Stimulated activated CD4-positive, alpha-beta T cell treated with anti-CD3 and anti-CD28 coated beads, Interleukin-1b, Interleukin-23, amount 100 ng/mL, for 1 hour (primary cell): ENCODE measurements at places on chromosomes 6 and 20.

- DNase-seq, result no peak
These were observed 70.3 kb downstream of the HIVEP2 start for GRCh38 chr6:142874676-142875075.

DNA sequence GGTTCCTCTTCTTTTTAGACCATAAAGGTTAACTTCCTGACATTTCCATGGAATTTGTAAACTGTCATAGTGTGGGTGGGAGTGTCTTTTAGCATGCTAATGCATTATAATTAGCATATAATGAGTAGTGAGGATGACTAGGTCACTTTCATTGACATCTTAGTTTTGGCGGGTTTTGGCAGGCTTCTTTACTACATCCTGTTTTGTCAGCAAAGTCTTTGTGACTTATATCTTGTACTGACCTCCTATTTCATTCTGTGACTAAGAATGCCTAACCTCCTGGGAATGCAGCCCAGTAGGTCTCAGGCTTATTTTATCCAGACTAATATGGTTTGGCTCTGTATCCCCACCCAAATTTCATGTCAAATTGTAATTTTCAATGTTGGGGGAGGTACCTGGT lies 149.6 kb upstream of the SYNCRIP start:
- DNase-seq, result no peak

- no peak for DNase-seq
These were observed 113.9 kb downstream of the MBOAT1 start for GRCh38 chr6:20098267-20098876.

DNA sequence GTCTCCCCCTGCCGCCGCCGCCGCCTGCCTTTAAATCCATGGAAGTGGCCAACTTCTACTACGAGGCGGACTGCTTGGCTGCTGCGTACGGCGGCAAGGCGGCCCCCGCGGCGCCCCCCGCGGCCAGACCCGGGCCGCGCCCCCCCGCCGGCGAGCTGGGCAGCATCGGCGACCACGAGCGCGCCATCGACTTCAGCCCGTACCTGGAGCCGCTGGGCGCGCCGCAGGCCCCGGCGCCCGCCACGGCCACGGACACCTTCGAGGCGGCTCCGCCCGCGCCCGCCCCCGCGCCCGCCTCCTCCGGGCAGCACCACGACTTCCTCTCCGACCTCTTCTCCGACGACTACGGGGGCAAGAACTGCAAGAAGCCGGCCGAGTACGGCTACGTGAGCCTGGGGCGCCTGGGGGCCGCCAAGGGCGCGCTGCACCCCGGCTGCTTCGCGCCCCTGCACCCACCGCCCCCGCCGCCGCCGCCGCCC lies 474 bp downstream of the CEBPB start:
- no peak for DNase-seq

DNA sequence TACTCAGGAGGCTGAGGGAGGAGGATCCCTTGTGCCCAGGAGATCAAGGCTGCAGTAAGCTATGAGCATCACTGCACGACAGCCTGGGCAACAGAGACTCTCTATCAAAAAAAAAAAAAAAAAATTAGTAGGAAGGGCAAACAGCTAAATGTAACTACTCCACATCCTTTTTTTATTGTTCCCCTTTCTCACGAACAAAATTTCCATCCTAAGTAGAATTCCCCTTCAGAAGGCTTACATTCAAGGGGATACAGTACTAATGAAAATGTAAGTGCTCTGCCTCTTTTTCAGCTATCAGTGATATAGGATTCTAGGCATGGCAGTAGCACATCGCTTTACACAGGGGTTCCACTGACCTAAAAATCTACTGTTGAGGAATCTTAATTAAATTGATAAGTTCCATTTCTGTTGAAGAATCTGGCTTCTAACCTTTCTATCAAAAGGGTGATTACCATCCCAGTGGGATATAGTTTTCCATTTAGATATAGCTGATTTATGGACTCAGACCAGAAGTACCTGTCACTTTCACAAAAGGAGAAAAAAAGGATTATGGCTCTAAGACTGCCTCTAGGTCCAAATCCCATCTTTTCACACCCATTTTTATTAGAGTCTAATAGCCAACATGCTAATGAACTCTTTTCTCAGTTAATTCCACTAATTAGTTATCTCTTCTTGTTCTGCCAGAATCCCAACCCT lies 2.6 kb downstream of the B4GALT5 start:
- DNase-seq, result no peak

- no peak for DNase-seq
These were observed 132.0 kb upstream of the RNF24 start for GRCh38 chr20:4147319-4147718.

GRCh38 chr6:116564921-116565872 lies 6.1 kb upstream of the RWDD1 start:
- DNase-seq, result no peak

- no peak for DNase-seq
These were observed 71.2 kb upstream of the PRDM1 start for GRCh38 chr6:106014955-106015354.

GRCh38 chr20:50747275-50747674 lies 15.9 kb downstream of the PARD6B start:
- no peak for DNase-seq

DNA sequence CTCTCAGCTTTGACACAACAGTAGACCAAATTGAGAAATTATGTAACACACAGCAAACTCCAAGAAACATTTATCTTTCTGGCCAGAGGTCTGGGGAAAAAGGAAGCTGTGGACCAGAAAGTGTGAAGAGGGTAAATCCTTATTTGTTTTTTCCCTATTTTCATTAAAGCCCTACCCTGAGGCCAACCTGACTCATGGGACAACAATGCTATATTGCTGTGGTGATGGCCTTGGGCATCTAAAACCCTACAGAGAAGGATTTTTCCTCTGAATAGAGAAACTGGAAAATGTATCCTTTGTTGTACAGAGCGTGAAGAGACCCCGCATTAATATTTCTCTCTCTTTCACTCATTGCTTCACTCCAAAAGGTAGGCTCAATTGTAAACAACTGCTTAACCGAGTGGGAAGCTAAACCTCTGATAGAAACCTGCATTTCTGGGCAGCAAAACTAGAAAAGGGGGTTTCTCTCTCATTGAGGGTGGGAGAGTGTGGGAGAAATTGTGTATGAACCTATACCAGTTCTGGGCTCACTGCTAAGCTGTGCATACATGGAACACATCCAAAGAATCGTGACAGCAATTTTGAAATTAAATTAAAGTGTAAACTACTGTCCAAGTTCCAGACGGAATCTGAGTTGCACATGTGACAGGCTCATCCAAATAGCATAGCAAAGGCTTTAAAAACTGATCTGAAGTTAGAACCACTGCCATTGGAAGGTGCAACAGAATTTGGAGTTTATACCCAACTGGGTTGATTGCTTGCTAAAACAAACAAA lies 175.5 kb downstream of the CLVS2 start:
- DNase-seq, result no peak

DNA sequence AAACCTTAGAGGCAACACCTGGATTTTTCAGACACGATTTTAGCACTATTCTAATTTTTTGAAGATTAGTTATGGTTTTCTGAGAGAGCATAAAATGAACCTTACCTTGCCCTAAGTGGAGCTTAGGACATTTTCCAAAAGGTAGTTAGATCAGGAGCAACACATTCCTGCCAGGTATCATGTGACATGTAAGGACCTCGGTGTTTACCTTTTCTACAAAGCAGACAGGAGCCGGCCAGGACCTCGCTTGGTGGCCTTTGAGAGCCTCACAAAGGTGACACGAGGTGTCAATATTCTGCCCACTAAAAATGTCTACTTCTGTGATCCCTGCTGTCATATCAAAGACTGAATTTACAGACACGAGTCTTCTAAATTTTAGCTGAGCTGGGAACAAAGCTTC lies 174.9 kb downstream of the SMOC2 start:
- DNase-seq, result no peak

GRCh38 chr6:148021699-148022098 lies 320.9 kb upstream of the SASH1 start:
- no peak for DNase-seq

GRCh38 chr6:108156938-108157233 lies 8.9 kb upstream of the NR2E1 start:
- no peak for DNase-seq

DNA sequence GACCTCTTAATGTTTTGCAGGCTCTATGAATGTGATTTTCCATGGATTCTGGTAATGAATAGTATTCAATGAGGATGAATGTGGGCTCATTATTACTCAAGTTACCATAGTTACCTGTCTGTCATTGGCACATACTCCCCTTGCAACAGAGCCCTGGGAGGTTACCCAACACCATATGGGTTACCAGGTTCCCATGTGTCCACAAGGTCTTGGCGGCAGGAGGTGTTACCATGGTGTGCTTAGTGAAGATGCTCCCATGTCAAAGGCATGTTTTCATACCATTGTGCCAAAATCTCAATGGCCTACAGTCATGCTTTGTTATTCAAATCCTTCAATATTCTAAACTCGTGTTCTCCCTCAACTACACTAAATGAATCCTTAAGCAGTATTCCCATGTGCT lies 232.5 kb downstream of the HDGFL1 start:
- no peak for DNase-seq

GRCh38 chr6:74289884-74290283 lies 593.9 kb downstream of the CD109 start:
- no peak for DNase-seq

DNA sequence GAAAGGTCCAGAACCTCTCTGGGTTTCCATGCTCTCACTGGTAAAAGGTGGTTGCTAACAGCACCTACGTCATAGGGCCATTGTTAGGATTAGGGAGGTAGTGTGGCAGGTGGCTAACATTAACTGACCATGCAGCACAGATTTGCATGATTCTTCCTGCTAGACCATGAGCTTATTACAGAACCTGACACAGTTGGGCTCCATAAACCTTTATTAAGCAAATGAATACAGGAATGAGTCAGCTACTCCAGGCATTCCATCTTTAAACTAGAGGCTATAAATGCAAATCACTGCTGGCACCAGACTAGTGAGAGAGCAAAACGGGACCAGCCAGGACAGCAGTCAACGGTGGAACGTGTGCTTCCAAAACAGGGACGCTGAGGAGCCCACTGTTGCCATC lies 440.1 kb downstream of the PTPRT start:
- no peak for DNase-seq

DNA sequence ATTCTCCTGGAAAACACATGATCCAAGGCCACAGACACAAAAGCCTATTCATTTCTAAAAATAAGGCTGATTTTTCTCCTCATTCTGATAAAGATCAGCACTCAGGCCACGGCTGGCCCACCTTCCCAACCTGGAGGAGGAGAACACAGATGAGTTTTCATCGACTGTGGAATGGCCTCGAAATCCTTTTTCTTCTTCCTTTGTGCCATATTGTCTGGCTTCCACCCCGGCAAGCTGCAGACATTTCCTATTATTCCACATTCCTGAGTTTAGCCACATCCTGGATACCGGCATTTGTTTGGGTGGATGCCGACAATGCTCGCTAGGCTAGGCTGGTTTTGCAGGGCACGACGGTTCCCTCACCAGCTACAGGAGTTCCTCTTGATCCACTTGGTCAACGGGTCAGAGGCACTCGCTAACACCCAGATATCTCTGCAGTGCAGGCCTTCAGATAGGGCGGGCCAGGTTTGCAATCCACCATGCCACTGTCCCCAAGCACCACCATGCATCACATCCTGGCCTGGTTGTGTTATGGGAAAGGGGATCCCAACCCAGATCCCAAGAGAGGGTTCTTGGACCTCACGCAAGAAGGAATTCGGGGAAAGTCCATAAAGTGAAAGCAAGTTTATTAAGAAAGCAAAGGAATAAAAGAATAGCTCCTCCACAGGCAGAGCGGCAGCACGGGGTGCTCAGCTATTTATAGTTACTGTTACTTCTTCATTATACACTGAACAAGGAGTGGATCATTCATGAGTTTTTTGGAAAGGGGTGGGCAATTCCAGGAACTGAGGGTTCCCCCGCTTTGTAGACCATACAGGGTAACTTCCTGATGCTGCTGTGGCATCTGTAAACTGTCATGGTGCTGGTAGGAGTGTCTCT lies 4.2 kb upstream of the CTSZ start:
- no peak for DNase-seq

DNA sequence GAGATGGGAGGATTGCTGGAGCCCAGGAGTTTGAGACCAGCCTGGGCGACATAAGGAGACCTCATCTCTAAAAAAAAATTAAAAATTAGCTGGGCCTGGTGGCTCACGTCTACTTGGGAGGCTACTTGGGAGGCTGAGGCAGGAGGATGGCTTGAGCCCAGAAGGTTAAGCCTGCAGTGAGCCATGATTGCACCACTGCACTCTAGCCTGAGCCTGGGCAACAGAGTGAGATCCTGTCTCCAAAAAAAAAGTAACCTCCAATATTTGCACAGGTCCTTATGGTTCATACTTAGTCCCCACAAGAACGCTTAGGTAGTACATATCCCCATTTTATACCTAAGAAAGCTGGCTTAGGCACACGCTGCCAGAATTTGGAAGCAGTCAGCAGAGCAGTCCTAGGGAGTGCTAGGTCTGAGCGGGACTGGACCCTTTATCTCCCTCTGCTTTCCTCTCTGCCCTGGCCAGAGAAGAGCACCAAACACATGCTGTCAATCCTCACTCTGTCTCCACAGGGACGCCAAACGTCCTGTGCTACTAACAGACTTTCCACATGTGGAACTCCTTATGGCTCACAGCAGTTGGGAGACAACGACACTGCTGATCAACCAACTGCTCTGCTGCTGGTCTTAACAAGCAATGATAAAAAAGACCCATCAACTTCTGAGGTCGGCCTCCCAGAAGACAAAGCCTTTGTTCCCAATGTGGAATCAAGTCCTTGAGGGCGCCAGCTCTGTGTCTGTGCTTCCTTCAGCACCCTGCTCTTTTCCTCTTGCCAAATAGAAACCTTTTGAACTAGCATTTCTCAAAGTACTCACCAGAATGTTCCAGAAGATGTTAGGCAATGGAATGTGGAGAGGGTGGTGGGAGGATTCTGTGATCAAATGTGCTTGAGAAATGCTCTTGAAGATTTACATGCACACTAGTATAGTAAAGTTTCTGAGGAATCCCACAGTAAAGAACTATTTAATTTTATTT lies 226.3 kb upstream of the DTNBP1 start:
- DNase-seq, result no peak

DNA sequence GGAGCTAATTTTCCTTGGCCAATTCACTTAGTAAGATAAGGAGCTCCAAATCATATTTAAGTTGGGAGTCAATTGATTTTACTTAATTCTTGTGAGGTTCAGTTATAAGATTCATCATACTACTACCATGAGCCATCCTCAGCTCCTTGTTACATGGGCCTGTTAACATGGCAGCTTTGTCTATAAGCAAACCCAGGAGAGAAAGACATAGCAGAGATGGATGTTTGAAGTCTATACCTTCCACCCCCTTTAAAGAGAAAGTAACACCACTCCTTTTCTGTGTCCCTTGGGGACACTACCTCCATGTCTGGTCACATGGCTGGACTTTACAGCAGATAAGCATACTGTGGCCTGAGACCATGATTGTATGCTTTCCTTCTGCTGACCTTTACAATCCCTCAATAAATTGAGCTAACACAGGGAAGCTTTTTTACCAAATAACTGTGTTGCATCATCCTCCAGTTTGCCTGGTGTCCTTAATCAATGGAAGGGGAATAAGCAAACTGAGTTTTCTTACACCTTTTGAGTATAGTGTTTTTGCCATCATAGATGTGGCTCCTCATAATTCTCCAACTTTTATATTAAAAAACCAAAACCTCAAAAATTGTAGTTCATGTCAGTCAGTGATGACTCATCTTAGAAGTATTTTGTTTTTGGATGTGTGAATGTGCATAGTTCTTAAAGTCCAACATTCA lies 9.8 kb upstream of the ZNFX1 start:
- DNase-seq, result no peak
